ENCODE measurements at places on chromosomes 6 and 20.
A peak's percentile ranks its signal among the peaks of the same experiment; 100 is the strongest.

DNA sequence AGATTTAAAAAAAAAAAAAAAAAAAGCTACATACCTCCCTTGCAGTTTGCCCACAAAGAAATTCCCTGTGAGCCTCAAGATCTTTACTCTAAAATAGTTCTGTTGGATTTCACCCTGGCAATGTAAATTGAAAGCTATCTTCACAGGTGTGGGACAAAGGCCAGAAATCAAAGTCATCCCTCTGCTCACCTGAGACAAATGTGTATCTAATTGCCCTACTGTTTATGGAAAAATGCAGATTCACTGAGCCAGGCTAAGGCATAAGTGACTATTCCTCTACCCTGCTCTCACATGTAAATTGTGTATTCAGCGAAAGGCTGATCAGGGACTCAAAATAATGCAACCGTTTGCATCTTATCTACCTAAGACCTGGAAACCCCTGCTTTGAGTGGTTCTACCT lies 98.5 kb upstream of the SHLD1 start:
- no peak for DNase-seq

- no peak for DNase-seq
Observed at GRCh38 chr6:162123797-162124196, 603.8 kb downstream of the PRKN start.

- no peak for DNase-seq
Observed at GRCh38 chr6:31610968-31611367, 4.1 kb upstream of the AIF1 start.

GRCh38 chr6:33610779-33611732 lies 10.1 kb upstream of the ITPR3 start:
- no peak for DNase-seq

DNA sequence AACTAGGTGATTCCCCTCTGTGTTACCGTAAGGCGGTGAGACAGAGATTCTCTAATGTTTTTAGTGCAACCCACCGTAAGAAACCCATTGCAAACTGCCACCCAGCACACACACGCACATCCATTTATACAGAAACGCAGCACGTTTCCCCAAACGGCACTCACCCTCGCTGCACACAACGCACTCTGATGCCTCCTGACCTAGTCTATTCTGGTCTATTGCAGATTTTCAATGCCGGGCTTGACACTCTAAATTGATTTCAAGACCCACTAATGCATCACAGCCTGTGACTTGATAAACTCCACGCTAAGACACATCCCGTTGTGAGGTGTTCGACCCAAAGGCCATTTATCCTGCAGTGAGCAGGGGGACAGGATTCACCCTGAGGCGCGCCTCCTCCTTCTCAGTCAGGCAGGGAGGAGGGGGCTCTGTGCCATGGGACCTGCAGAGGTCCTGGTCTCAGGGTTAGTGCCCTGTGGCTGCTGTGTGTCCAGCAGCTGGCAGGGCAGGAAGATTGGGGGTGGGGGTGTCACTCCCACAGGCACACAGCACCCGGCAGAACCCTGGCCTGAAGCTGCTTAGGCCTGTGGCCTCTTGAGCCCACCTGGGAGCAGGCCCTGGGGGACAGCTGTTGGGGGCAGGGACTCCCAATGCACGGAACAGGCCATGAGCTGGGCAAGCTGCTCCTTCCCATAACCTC lies 335.6 kb downstream of the PREX1 start:
- no peak for DNase-seq

GRCh38 chr6:46390153-46390876 lies 100.9 kb downstream of the RCAN2 start:
- DNase-seq = no peak

DNA sequence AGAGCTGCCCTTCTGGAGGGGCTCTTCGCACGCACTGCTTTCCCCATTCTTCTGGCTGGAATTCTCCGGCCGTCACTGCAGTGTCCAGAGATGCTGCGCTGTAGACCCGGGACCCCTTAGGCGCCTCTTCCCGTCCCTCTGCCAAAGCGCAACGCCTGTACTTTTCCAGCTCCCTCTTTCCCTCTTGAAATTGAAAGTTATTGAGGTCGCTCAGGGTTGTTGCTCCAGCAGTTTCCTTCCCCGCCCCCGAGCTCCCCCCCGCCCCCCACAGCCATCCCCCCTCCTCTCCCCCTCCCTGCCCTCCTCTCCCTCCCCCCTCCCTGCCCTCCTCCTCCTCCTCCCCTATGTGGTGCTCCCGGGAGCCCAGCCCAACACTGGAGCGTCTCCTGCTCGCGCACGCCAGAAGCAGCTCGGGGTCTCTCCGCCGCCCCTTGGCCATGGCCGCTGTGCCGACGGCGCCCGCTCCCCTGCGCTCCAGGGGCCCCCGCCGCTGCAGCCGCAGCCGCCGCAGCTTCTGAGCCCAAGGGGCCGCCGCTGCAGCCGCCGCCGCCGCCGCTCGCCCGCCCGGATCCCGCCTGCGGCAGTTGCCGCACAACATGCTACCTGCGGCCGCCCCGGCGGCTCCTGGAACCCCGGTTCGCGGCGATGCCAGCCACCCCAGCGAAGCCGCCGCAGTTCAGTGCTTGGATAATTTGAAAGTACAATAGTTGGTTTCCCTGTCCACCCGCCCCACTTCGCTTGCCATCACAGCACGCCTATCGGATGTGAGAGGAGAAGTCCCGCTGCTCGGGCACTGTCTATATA lies at the start of gene RSPO3:
TSS of gene RSPO3 (plus strand) at position 374 of the 804 bp plus-strand sequence. CDS start 522 bp downstream, outside the sequence.
- no peak for DNase-seq

- DNase-seq = no peak
Observed at GRCh38 chr6:31556307-31556706, 8.9 kb downstream of the NFKBIL1 start.

DNA sequence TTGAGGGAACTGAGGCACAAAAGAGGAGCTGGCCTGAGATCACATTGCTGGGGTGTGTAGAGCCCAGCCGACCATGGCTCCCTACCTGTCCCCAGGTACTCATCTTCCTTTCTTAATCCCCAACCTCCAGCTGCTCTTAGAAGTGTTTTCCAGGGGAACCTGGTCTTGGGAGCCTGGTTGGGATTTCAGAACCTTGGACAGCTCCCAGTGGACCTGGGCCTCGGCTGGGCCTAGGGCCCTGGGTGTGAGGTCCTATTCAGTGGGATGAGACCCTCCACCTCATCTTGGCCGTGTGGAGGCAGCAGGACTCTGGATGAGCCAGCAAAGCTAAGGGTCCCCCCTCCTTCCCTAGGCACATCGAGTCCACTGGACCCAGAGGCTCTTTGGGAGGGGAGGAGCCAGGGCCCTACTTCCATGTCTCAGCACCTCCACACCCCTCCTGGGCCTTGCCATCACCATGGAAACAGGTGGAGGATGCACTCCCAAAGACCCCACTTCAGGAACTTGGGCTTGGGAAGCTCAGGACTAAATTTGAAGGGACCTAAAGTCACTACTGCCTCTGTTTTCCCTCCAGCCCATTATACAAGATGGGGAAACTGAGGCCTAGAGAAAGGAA lies 38.5 kb downstream of the DLGAP4 start:
- peak; percentile 3 for DNase-seq

- DNase-seq = no peak
Observed at GRCh38 chr20:36277546-36277945, 28.6 kb upstream of the DLGAP4 start.

GRCh38 chr6:135680964-135681913 lies 170.3 kb upstream of the PDE7B start:
- no peak for DNase-seq

DNA sequence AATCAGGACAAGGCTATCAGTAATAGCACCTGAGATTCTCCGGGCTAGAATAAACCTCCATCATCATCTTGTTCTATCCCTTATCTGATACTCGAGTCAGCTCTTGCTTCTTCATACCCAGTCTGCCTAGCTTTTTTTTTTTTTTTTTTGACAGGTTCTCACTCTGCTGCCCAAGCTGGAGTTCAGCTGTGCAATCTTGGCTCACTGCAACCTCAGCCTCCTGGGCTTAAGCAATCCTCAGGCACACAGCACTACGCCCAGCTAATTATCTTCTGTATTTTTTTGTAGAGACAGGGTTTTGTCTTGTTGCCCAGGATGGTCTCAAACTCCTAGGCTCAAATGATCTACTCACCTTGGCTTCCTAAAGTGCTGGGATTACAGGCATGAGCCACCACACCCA lies 19.5 kb downstream of the SRSF6 start:
- no peak for DNase-seq

DNA sequence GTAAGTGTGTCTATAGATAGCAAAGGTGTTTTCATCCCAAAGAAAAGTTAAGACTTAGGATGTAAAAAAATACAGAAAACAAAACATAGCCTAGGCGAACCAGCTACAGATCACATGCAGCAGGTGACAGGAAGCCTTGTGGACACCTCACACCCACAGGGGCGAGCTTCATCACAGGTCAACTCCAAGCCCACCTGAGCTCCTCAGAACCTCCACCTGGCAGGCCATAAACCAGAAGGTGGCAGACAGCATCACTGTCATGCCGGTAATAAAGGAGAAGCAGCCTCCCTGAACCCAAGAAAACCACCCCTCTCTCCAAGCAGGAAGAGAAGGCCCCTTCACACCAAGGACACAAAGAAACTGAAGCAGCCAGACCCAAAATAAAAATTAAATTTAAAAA lies 1.0 kb downstream of the RALGAPA2 start:
- DNase-seq = no peak

DNA sequence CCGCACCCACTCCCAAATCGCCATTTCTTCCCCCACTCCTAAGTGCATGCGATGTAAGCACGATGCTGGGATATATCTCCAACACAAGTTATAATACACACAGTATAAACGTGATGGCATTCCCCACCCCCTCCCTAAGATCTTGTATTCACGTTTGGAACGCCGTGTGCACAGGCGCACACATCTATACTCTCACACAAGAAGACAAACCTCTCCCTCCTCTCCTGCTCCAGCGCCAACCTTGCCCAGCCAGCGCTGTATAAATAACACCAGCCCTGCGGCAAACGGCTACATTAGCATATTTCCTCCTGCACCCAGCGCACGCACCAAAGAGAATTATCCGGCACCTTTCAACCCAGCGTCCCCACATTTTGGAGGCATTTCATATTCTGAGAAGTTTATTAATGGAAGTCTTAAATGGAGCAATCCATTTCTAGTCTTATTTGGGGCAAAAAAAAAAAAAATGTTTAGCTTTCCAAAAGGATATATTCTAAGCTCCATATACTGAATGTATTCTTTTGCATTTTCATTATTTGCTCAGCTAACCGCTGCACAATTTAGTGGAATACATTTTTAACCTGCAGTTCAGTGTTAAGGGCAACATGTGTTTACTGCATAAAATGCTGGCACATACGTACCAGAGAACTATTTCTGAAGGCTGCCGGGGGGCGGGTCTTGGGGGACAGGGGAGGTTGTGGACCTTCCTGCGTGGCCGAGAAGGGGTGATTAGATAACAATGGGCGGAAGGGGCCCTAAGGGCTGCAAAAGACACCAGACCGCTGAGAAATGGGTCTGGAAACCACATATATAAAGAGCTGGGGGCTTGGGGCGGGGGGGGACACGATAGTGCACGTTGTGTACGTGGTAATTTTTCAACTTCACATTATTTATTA lies 1.1 kb upstream of the SLC22A23 start:
- peak; percentile 4 for DNase-seq

DNA sequence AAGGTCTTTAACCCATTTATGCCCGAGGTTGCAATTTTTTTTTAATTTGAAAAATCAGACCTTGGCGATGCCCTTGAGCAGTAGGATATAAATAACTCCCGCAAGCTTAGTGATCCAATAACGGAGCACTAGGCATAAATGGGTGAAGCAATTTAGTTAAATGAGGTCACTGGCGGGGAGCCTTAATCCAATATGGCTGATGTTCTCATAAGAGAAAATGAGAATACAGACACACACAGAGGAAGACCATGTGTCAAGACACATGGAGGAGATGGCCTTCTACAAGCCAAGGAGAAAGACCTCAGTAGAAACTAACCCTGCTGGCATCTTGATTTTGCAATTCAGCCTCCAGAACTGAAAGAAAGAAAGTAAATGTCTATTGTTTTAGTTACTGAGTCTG lies 735 bp downstream of the SIRPG start:
- DNase-seq = no peak

- DNase-seq = no peak
Observed at GRCh38 chr6:25332655-25333071, 53.5 kb downstream of the CARMIL1 start.

GRCh38 chr6:159427771-159428170 lies 258.6 kb downstream of the FNDC1 start:
- DNase-seq = no peak

- DNase-seq = no peak
Observed at GRCh38 chr6:104166055-104166668, 693.6 kb downstream of the HACE1 start.

DNA sequence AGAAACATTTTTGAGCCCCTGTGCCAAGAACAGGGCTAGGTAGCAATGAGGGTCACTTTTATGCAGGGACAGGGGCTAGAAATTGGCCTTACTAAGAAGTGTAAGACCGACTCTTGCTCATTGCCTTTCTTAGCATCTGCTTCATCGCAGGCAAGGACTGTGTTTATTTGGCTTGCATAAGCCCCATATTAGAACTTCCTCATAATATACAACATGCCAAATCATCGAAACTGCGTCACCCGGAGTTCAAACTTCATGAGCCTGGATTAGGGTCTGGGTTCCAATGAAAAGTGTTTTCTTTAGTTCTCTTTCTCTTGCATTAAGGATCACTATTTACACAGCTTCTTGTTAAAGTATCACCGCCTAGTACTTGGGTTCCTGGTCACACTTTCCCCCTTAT lies 977 bp upstream of the SMAP1 start:
- DNase-seq = no peak

DNA sequence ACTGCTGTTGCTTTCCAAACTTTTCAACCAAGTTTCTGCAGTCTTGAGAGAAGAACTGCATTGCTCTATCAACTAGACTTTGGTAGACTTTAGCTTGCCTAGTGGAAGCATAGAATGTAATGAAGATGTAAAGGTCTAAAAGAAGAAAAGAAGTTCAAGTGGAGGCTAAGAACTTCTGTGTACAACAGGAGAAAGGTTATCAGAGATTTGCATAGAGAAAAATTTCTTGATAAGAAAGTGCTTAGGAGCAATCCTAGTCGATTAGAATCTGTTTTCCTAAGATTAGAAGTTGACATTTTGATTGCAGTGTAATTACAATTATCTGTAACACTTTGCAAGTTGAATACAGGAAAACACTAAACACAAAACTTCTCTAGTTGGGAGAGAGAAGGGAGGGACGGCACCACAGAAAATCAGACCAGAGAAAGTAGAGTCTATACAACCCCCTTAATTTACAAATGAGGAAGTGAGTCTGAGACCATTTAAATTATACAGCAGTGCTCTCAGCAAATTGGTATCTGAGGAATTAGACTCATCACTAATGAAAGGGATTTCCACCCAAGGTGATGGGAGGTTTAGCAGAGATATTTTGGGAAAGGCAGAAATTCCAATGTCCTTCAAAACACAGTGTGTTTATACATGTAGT lies 194.3 kb upstream of the MARCKS start:
- DNase-seq = no peak

- DNase-seq = no peak
Observed at GRCh38 chr6:158972241-158973233, 27.5 kb downstream of the RSPH3 start.

GRCh38 chr6:133502441-133503335 lies 261.5 kb downstream of the EYA4 start:
- DNase-seq = no peak

All from stimulated activated CD4-positive, alpha-beta T cell treated with anti-CD3 and anti-CD28 coated beads, Interleukin-12 subunit alpha, Interleukin-12 subunit beta, amount 100 ng/mL, for 24 hours (primary cell).